Urinary bladder (tissue), 4 donors: ENCODE measurements at places on chromosomes 5 and 9. TPM values are rescaled to one million over a fixed set of nuclear protein-coding genes. Genes with fewer than 3 reads are reported as not detected.

GRCh38 chr5:69188811-69189161 is 597 bp upstream of the CENPH start:
- no peak for DNase-seq

GRCh38 chr9:128558431-128559310 is 6.3 kb downstream of the SPTAN1 start:
- peak; percentile 74 for DNase-seq

- no peak for DNase-seq
Observed at GRCh38 chr5:173829826-173830225, 58.3 kb upstream of the CPEB4 start.

DNA sequence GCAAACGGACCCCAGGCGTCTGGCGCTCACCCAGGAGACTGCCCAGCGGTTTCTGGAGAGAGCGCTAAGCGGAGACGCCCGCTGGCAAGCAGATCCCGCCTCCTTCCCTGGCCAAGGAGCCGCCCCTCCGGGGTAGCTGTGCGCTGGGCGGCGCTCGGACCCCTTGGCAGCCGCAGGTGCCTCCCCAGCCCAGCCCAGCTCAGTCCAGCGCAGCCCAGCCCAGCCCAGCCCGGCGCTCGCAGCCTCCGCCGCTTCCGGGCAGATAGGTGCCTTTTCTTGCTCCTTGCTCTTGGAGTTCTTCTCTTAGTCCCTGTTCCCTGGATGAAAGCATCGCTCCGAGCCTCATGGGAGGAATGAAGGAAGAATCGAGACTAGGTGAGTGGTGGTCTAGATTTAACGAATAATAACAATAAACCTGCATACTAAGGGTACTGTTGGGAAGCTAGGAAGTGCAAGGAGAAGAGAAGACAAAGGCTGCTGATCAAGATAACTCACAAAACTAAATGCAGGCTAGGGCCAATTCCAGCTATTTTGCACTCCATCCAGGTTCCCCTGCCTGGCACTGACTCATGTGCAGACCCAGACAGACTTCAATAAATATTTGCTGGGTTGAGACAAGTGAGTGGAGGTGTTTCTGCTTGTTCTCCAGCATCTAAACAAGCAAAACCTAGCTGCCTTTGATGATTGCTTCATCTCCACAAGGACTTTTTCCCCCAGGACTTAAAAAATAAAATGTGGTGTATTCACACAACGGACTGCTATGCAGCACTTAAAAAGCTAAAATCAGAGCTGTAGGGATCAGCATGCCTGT is at the start of gene STK32A:
Gene STK32A, plus strand, starts transcription at position 202 of the 811 bp plus-strand sequence. CDS start 4,609 bp downstream, outside the sequence.
- no peak for DNase-seq

GRCh38 chr9:114592356-114592755 is 4.8 kb downstream of the ATP6V1G1 start:
- DNase-seq, result no peak

GRCh38 chr5:178149199-178149932 is 4.3 kb downstream of the NHP2 start:
- no peak for DNase-seq

DNA sequence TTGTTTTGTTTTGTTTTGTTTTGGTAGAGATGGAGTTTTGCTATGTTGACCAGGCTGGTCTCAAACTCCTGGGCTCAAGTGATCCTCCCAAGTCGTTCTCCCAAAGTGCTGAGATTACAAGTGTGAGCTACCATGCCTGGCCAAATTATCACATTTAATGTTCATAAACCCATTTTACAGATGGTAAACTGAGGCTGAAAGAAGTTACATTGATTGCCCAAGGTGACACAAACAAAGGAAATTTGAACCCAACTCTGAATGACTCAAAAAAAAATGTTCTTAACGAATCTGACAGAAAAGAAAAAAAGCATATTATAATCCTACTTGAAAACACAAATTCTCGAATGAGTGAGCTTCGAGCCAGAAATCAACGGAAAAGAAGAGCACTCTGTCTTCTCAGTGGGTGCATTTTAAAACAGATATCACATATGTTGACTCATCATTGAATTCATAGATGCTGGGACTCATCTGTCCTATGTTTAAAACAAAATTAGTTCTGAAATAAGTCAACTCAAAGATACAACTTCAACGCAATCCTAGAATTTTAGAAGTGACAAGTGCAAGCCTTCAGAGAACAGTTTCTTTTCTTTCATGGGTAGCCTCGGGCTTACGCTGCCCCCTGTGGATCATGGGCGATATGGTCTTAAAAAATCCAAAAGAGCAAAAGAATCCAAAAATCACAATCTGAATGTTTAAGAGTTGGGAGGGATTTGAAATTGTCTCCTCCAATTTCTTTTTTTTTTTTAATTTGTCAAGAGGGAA is 28.4 kb downstream of the TIMD4 start:
- DNase-seq, result peak; percentile 4

GRCh38 chr5:140678993-140679392 is 5.6 kb upstream of the DND1 start:
- no peak for DNase-seq

DNA sequence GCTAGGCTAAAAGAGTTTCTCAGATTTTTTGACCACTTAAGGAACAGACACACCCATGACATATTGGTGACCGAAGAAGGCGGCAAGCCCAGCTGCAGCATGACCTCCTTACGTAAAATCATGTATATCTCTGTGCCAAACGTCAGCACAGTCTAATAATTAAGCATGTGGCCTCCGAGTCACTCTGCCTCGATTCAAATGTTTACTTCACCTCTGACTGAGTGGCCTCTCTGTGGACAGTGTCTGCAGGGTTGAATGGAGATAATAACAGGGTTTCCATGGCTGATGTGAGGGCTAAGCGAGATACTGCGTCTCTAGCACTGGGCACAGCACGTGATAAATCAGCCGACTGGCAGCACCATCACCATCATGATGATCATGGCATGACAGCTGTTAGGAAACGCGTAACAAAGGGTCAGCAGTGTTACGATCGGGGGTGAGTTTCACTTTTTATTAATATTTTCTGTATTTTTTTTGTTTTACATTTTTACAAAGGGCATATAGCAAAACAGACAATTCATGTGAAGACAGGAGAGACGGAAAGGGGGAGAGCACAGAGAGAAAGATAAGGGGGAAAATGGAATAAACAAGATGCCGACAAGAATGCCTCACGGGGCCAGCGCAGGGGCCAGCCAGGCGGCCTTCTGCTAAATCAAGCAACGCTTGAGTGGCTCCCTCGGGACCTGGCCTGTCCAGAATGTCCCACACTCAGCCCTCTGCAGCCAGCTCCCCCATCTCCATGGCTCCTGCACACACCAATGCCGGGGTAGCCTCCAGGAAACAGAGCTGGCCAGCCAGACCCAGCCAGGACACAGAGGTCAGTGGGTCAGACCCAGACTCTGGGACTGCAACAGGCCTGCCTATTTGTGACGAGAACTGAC is 60.3 kb downstream of the ADAMTS2 start:
- no peak for DNase-seq

DNA sequence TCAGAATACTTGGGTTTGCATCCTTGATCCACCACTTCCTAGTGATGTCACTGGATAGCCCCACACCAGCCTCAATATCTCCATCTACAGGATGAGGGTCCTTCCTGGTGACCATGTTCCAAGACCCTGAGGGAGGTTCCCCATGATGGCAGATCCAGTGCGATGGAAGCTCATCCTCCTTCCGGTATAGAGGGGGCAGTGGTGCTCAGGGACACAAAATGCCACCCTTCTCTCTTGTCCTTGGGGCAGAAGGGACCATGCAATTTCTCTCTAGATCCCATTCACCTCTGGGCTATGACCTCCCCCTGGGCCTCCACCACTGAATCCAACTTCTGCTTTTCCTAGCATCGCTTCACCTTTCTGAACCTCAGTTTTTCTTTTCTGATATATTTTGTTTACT is 5.4 kb upstream of the SLC25A51 start:
- DNase-seq, result no peak

- DNase-seq, result no peak
Observed at GRCh38 chr5:125258615-125259014, 512.2 kb upstream of the ZNF608 start.

DNA sequence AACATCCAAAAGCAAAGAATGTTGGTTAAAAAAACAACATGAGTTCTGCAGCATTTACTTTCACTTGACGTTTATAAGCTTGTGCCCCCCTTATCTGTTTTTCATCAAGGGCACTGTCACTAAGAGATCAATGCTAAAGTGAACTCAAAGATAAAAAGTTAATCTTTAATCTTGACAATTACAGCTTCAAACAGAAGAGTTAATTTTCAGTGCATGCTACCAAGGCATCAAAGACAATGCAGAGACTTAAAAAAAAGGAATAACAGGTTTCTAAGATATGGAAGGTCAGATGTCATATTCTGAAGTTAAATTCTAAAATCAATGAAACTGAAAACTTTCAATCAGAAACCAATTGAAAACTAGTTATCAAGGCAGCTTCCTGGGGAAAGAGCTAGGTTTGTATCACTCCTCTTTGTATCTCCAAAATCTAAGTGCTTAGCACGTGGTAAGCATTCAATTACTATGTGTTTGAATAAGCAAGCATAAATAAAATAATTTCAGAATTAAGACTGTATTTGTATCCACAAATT is 37.6 kb downstream of the TMEM245 start:
- DNase-seq, result no peak

DNA sequence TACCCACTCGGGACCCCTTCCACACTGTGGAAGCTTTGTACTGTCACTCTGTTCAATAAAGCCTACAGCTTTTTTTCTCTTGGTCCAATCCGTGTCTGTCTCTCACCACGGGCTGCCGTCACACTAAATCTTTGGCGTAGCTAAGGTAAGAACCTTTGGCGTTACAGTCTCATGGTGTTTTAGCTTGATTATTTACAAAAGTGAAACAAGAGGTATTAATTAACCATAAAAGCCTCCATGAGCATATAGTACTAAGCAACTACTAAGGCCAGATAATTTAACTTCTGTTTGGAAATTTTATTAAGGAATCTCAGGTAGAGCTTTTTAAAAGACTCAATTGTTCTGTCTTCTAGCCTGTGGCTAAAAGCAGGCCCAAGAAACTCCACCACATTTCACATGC is 370.7 kb upstream of the TRPC7 start:
- DNase-seq, result no peak

DNA sequence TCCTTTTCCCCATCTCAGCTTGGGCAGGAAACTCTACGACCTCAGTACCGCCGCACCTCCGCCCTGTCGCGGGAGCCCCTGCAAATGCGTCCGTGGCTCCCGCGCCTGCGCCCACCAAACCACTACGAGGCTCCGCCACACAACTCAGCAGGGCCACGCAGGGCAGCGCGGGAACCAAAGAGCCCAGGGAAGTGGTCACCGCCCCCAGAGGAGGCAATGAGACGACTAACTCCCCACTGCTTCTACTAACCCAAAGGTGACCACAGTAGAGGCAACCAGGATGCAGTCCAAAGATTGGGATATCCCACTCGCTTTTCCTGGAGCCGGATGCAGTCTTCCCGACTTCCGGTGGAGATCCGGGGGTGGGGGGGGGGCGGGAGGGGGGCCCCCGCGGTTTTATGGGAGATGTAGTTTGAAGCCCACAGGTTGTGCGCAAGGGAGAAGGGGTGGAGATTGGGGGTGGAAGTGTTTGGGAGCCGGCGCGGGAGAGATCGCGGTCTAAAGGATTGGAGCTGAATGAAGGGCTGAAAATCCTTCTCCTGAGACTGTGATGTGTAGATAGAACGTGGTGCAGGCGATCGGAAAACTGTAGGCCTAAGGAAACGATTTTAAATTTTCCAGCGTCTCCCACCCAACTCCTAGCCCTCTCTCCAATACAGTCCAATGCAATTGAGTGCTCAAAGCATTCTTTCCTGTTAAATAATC is at the start of gene NUDT12:
Gene NUDT12, minus strand, starts transcription at position 337 of the 705 bp plus-strand sequence. CDS start 2,541 bp downstream, outside the sequence.
- DNase-seq, result peak; percentile 56

DNA sequence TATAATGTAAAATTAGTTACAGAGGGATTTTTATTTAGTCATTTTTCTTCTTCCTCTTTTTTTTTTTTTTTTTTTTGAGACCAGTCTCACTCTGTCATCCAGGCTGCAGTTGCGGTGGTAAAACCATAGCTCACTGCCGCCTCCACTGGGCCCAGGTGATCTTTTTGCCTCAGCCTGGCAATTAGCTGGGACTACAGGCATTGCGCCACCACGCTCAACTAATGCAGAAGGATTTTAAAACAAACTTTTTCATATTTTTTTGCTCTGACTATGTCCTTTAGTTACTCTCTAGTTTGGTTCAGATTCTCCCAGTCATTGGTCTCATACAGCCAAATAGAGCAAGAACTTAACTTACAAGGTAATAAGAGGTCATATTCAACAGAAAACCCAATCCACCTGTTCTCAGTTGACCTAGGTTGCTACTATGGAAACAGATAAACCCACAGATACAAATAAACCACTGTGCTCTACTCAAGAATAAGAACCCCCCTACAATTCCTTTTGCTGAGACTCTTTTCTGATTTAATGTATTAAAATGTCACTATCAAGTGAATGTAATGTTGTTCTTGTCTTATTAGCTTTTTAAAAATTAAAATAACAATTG is 50.1 kb upstream of the TTC39B start:
- DNase-seq, result no peak

DNA sequence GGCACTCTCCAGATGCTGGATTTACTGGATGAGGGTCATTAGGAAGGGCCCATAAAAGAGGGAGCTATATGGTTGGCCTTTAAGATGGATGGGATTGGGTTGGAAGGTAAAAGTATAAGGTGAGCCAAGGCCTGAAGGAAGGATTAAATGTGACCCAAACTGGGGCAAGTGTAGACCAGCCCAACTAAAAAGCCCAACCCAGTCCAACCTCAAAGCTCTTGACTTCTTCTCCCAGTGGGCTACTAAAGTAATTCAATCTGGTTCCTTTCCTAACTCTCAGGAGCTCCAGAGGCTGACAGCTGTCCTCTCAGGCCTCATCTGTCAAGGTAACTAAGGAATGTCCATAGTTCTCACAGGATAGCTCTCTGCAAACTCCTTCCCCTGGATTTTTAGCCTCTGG is 122.2 kb upstream of the EFNA5 start:
- no peak for DNase-seq

DNA sequence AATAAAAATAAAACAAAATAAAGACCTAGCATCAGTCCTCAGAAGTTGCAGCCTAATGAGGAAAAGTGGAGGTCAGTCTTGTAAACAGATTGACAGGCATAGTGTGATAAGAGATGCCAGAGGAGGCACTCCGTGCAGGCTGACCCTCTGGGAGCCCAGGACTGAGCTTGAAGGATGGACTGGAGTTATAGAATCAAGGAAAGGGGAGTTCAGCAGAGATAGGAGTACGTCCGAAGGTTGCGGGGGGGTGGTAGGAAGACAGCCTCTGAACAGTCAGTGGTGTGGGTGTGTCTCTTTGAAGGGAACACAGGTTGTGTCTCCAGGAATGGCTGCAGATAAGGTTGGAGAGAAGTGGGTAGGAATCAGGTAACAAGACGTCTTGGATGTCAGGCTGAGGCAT is 126.1 kb upstream of the CPEB4 start:
- no peak for DNase-seq

DNA sequence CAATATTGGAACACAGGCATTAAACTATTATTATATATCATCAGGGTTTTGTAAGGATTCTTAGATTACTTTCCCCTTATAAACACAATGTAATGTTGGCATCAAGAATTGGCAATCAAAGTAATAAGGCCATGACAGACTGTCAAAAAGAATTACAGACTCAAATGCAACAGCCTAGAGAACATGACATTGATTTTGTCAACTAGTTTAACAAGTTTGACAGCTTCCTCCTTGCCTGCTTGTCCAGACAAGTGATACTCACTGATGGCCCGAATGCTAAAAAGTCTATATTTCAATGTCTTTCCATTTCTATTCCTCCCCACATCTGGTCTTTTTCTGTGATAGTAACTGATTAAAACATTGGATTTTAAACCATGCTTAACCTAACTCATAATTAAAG is 6.4 kb upstream of the ANKRD31 start:
- no peak for DNase-seq

The FRMPD1 gene
- total RNA-seq, result 1.1 TPM

The SPTAN1 gene
- 308 TPM for total RNA-seq

The RAB14 gene
- total RNA-seq, result 57.4 TPM

The SGCD gene
- 106 TPM for total RNA-seq

The ADAMTSL2 gene
- 2.2 TPM for total RNA-seq
